ENCODE measurements at places on chromosomes 1 and 21.

DNA sequence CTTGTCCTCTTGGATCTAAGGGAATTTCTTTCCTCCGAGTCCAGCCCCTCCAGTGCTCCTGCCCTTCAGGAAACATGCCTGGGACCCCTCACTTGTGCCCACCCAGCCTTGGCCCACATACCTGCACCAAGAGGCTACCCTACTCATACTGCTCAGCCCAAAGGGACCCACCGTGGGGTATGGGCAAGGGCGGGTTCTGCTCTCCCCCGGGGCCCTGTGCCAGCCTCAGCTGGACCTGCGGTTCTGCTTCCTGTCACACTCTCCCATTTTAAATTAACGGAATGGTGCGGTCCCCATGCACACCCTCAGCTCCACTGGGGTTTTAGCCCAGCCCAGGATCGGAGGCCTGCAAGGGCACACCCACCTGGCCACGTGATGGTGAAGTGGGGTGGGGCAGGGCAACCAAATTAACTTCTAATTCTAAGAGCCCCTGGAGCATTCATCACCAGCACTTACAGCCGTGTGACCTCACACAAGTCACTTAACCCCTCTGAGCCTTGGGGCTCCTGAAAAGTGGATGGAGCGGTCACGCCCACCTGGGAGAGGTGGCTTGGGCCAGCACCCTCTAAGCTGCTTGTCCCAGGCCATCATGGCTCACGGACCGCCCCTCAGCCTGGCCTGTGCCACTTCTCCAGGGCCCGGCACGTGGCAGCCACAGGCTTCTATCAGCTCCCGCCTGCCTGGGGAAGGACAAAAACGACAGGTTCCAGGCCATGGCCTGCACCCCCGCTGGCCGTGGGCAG lies 28.3 kb downstream of the TP73 start:
- no peak for DNase-seq

DNA sequence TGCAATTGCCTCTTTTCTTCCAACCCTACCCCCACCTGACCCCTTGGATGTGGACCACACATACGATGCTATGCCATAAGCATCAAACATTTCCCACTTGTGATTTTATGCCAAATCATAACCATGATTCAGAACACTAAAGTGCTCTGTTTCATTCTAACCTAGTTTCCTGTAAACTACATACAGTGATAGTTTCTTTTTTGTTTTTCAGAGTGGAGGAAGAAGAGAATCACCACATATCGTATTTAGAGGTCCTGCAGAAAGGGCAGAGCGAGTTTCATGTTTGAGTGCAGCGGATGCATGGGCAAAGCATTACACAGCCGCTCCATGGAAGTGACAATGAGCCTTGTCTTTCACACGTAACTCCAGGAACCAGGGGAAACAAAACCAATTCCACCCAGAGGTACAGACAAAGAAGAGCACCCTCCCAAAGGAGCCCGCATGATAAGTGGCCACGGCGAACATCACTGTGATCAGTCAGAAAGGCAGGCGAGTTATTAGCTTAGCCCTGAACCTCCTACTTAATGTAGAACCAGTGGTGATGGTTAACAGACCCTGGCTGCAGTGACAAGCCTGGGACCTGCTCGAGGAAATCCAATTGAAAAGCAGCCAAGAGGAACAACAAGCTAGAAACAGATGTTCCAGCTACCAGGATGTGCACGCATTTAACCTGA lies 64.0 kb upstream of the ZNF281 start:
- peak; percentile 43 for DNase-seq

DNA sequence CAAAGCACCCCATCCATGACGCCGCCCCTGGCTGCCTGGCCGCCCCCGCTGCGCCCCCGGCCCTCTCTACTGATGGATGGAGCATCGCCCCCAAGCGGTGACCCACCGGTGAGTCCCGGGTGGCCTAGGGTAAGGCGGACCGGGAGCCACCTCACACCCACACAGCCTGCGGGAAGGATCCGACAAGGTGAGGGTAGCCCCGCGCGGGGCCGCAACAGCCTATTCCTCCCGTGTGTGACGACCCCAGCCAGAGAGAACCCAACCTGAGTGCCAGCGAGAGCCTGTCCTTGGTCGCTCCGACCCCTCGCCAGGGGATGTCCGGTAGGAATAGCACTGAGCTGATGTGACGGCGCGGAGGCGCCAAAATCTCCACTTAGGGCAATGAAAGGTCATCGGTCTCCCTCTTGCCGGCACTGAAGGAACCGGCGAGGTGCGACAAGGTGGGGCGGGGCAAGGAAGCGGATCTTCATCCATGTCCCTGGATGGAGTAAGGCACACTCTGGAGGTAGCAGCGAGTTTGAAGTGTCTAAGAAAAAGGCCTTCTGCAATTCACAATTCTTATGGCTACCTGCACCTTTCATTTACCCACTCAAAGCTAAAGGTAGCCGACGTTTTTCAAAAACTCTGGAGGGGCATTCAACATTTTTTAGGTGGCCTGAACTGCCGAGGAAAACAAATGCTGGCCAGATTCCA lies 19.7 kb upstream of the CHIA start:
- peak; percentile 11 for DNase-seq

GRCh38 chr1:183910845-183911244 lies 105.9 kb downstream of the RGL1 start:
- DNase-seq: no peak

GRCh38 chr1:67791261-67791660 lies 42.0 kb downstream of the GNG12 start:
- no peak for DNase-seq

DNA sequence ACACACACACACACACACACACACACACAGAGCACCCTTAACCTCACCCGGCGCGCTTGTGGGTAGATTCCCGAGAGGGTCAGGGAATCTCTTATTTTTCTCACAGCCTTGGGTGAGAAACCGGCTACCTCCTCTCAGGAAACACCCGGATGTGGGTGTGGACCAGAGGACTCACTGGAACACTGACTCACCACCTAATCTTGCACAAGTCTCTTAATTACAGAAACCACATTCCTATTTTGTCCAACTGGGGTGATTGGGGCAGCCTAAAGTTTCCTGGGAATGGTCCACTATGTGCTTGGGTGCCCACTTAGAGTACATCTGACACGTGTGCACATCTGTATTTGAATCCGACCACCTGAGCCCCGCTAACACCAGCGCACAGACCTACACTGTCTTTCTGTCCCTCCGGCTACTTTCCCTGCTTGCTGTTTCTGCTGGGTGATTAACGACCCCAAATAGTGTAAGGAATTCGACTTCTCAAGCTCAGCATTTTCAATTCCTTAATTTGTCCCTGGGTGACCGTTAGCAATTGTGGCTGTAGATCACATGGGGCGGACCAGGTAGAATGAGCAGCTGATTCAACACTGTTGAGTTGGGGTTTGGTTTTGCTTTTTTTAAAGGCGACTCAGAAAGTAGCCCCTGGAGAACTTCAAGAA lies 14.0 kb upstream of the TBX15 start:
- peak; percentile 20 for DNase-seq

GRCh38 chr1:87386217-87386790 lies 57.6 kb downstream of the LMO4 start:
- DNase-seq: no peak

- no peak for DNase-seq
These were observed 21.3 kb upstream of the TLCD4 start for GRCh38 chr1:95095833-95096217.

GRCh38 chr1:207051191-207051943 lies at the start of gene YOD1:
Gene YOD1, minus strand, starts transcription at chr1:207051208. Its CDS starts 178 bp downstream, at chr1:207051030.
- DNase-seq: peak; percentile 21

DNA sequence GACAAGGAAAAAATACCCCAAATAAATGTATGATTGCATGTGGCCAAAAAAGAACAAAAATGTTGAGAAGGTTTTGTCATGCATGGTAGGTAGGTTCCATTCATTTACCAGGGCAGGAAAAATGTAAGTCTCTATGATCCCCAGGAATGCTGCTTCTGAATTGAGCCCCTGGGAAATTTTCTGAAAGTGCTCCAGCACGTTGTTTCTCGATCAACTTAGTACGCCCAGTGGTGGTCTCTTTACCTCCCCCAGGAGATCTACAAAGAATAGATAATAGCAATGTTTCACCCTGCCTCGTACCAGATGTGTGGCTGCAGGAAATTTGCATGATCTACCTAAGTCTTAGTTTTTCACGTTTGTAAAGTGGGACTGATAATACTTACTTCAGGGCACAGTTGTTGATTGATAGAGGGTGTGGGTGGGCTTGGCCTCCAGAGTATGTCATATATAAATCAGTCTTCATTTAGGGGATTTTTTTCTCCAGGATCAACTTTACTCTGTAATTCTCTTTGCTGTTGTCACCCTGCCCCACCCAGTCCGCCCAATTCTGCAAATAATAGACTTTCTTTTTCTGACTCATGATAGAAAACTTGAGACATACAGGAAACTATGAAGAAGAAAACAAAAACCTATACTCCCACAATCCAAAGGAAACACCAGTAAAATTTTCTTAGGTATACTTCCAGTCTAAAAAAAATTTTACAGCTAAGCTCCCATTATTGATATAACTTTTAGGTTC lies 462.0 kb upstream of the RUNX1 start:
- peak; percentile 28 for DNase-seq

GRCh38 chr1:164562947-164563520 lies 4.0 kb downstream of the PBX1 start:
- no peak for DNase-seq

- no peak for DNase-seq
These were observed 13.7 kb downstream of the CSF1 start for GRCh38 chr1:109924316-109924715.

DNA sequence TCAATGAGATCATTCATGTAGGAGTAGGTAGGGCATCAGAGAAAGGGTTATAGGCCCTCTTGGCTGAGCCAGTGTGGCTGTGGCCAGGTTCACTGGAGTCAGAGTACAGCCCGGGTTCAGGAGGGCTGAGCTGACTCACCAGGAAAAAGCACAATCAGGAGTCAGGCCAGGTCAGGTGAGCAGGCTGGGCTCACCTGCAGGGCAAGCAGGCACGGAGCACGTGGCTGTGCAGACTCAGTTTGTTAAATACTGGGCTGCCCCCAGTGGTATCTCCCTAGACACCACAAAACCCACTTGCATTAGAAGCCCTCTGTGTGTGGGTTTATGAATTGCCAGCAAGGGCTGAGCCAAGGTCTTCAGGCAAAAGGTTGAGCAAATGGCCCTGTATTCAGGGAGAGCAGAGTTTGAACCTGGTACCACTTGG lies 122.1 kb upstream of the SERBP1 start:
- DNase-seq: no peak

- peak; percentile 62 for DNase-seq
These were observed 10.2 kb upstream of the CAMK2N1 start for GRCh38 chr1:20496241-20496661.

DNA sequence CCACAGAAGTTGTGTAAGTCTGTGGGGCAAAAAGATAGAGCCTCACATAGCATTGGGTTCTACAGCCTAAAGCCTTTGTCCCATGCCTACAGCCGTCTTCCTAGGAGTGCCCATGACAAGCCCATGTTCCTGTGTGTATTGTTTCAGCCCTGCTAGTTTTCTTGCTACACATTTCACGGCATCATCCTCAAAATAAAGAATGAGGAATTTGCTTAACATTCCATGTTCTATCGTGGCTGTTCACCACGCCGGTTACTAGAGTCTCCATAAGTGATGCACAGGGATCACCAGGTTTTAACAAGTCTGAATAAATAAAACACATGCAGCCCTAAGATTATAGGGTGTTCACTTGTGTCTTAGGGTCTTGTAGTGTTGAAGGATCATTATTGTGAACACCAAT lies 87.4 kb upstream of the NGF start:
- DNase-seq: no peak

DNA sequence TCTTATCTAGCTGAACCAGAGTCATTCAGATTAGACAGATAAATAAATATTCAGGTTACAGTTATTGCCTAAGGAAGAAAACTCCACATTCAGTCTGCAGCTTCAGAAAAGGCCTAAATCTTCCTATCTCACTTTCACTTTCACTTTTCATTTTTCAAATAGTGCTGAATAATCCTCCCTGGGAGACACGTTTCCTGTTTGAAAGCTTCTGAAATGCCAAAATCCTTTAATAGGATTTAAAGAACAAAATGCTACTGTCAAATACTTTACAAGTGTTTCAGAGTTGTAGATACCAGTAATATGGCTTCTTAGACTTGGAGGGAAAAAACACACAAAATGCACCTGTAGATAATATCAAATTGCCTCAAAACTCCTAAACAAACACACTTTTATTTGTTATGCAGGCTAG lies 3.9 kb downstream of the PSMB2 start:
- DNase-seq: no peak

GRCh38 chr1:234325878-234326496 lies 47.3 kb upstream of the COA6 start:
- DNase-seq: peak; percentile 14

DNA sequence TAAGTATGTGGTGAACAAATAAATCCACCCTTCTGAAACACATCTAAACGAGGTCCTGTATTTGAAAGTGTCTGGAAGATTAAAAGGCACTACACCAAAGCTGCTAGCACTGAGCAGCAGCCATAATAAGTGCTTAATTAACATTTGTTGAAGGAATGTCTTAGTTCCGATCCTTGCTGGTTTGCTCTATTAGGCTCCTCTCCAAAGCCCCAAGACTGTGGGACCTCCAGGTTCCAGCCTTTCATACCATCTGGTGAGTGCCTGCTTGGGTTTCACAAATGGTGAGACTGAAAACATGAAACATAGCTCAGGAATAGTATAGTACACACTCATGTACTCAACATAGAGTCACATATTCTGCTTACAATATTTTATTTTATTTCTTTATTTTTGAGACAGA lies 640 bp upstream of the CYP2J2 start:
- no peak for DNase-seq

DNA sequence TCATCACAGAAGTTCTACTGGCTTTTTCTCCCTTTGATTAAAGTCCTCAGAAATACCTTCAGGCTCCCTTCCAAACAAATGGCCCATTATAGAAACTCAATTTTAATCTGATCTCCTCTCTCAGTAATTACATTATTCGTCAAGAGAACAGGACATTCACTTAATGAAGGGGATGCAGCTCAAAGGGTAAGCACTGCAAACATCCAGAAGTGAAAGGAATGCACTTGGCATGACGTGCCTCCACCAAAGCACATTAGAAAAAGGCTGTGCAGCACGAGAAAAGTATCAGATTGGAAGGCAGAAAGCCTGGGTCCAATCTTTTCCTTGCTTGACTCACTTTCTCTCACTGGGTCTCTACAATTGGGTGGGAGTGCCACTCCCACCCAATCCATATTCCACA lies 222.6 kb upstream of the BEND5 start:
- no peak for DNase-seq

DNA sequence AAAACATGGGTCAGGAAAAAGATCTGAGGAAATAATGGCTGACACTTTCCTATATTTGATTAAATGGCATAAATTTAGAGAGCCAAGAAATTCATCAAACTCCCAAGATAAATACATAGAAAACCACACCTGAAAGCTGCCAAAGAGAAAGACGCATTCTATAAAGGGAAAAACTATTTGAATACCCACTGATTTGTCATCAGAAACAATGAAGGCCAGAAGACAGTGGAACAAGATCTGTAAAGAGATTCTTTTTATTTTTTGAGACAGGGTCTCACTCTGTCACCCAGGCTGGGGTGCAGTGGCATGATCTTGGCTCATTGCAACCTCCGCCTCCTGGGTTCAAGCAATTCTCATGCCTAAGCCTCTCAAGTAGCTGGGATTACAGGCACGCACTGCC lies 17.4 kb downstream of the SDE2 start:
- no peak for DNase-seq
